ENCODE measurements at places on chromosomes 6 and 20. TPM values are rescaled to one million over a fixed set of nuclear protein-coding genes. Genes with fewer than 3 reads are reported as not detected.

GRCh38 chr6:12490904-12491571 lies 200.9 kb downstream of the EDN1 start:
- H3K27me3 ChIP-seq = no peaks in the 10 kb centered on the region
- no peak for DNase-seq
- H3K4me1 ChIP-seq = no peaks in the 10 kb centered on the region
- H3K4me3 ChIP-seq = no peak overlapping the region

Gene MATN4
- total RNA-seq = 0.14 TPM

- H3K27ac ChIP-seq = no peak overlapping the region
- DNase-seq = peak; percentile 39
- H3K4me1 ChIP-seq = no peaks in the 10 kb centered on the region
- H3K4me3 ChIP-seq = no peak overlapping the region
- H3K36me3 ChIP-seq = no peaks in the 10 kb centered on the region
- H3K27me3 ChIP-seq = peaks cover 3% of the 10 kb centered on the region
Measured at GRCh38 chr20:56249244-56249955, 868 bp downstream of the MC3R start.

DNA sequence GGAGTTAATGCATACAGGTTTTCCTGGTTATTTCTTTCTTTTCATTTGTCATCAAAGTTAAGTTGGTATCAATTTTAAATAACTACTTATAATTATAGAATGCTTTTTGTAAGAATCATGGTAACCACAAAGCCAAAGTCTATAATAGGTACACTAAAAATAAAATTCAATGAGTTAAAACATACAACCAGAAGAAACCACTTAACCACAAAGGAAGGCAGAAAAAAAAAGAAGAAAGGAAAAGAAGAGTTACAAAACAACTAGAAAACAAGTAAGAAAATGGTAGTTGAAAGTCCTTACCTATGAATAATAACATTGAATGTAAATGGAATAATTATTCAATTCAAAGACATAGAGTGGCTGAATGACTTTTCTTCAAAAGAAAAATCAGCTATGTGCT lies 45.6 kb downstream of the THBS2 start:
- H3K4me3 ChIP-seq = peak overlapping the region; percentile 11
- H3K27ac ChIP-seq = no peak overlapping the region
- peaks cover 12% of the 10 kb centered on the region for H3K36me3 ChIP-seq
- H3K27me3 ChIP-seq = no peaks in the 10 kb centered on the region
- peaks cover 14% of the 10 kb centered on the region for H3K4me1 ChIP-seq

Gene ADTRP
- total RNA-seq = 2.3 TPM

DNA sequence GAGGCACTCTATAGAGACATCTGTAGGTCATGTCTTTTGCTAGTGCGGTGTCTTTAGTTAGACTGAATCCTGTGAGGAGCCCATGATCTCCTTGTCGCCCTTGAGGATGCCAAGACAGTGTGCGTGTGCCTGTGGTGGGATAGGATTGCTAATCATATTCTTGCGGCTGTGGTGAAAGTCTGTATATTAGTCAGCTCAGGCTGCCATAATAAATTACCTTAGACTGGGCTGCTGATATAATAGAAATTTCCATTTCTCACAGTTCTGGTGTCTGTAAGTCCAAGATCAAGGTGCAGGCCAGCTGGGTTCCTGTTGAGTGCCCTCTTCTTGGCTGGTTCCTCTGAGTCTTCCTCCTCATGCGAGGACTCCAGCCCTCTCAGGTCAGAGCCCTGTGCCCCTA lies 141.2 kb downstream of the JARID2 start:
- H3K27me3 ChIP-seq = no peaks in the 10 kb centered on the region
- H3K27ac ChIP-seq = peak overlapping the region; percentile 40
- peaks cover 68% of the 10 kb centered on the region for H3K4me1 ChIP-seq
- H3K36me3 ChIP-seq = peaks cover 8% of the 10 kb centered on the region
- H3K4me3 ChIP-seq = no peak overlapping the region
- no peak for DNase-seq

DNA sequence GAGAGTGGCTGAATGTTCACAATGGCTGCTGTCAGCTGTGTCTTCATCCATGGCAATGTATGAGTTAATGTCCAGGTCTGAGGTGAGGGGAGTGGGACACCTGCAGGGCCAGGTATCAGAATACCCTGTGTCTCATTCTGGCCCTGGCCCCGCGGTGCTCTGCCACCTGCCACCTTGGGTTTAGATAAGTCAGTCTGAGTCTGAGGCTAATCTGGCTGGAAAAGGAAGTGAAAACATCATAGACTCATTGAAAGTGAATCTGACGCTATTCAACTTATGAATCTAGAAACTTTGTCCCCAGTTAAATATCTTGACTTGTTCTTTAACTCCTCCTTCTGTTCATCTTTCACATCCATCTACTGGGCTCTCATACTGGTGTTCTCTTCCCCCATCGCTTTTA lies 267.1 kb upstream of the JAG1 start:
- no peak overlapping the region for H3K27ac ChIP-seq
- no peak overlapping the region for H3K4me3 ChIP-seq
- no peaks in the 10 kb centered on the region for H3K27me3 ChIP-seq
- H3K36me3 ChIP-seq = no peaks in the 10 kb centered on the region
- DNase-seq = no peak

Gene SLC22A23
- total RNA-seq = 0.82 TPM

- no peaks in the 10 kb centered on the region for H3K36me3 ChIP-seq
- peaks cover 1% of the 10 kb centered on the region for H3K4me1 ChIP-seq
- H3K27me3 ChIP-seq = peaks cover 12% of the 10 kb centered on the region
- no peak overlapping the region for H3K4me3 ChIP-seq
Measured at GRCh38 chr6:125950293-125950692, 6.3 kb upstream of the HINT3 start.

Measured in activated naive CD8-positive, alpha-beta T cell treated with anti-CD3 and anti-CD28 coated beads, Interleukin-2, amount 10 ng/mL, durations not matched to agents 7 days and 5 days (primary cell).